ENCODE measurements at places on chromosomes 2 and 18.

DNA sequence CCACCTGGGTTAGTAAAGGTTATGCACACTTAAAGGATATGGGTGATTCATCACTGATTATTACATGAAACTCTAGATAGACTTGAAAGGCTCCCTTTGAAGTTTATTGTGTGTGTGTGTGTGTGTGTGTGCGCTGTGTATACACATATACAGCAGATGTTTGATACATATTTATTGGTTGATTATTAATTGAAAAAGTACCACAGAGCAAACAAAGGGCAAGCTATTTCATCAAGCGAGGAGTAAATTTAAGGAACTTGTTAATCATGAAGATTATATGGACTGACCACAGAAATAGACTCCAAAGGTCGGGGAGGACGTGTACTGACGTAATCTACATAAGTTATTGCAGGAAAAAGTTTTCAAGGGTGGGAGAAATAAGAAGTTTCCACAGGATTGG lies 617.4 kb upstream of the POU3F3 start:
- no peak for DNase-seq

GRCh38 chr2:229343661-229344060 lies 72.6 kb upstream of the PID1 start:
- no peak for DNase-seq

- no peak for DNase-seq
Measured at GRCh38 chr2:169077674-169078240, 8.4 kb downstream of the DHRS9 start.

DNA sequence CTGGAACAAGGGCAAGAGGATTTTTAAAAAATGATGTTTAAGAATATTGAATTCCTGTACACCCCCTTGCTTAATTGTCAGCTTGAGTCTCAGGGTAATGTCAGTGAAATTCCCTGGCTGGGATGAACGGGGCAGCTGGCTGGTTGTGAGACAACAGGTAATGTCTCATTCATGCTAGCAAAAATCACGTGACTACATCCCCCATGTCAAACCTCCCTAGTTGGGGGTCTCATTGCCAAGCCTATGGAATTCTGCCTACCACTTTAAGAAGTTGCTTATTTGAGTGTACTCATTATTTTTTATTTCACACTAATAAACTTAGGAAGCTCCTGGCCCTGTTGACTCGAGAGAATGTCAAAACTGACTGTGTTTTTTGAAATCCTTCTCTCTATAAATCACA lies 218.3 kb downstream of the ICOS start:
- DNase-seq, result no peak

GRCh38 chr2:239015218-239015900 lies 167.5 kb downstream of the TWIST2 start:
- DNase-seq, result no peak

DNA sequence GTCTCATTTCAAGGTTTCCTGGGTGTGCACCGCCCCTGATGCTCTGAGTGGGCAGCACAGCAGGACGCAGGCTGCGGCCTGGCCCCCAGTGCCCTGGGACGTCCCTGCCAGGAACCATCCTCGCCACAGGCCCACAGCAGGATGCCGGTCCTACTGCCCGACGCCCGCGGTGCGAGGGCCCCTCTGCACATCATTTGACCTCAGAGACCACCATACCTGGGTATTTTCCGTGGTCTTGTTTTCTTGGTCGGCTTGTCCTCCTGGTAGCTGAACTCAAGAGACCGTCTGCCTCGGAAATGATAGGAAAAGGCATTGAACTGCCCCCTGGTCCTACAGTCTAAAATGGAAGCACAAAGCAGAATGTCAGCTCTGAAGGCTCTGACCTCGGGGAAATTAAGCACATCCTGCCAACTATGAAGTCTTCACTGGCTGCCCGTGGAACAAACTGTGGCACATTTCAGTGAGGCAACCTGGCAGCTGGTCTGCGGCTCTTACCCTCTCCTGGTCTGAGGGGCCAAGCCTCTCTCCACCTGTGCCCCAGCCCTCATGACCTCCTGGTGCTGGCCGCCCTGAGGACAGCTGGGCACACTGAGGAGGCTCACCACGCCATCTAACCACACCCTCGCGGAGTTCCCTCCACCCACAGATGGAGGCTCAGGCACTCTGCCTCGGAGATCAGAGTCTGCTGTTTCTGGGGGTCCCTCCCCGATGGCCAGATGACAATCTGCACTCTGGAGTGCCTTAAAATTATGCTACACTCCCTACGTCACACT lies 105.0 kb downstream of the PXDN start:
- no peak for DNase-seq

DNA sequence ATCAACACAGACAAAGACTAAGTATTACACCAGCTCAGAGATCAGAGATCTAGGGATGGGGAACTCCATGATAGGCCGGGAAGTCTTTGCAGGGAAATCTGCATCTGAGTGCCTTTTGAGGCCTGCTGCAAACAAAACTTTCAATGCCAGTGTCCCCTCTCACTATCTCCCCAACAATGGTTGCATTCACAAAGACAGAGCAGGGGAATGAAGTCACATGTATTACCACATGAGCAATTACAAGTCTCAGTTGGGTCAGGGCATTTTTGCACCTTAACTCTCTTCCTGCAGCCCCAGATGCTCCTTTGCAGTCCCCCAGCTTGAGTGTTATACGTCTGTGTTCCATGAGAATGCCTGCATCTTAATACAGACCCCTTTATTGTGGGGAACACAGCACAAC lies 1.8 kb upstream of the RNF144A start:
- DNase-seq, result no peak

DNA sequence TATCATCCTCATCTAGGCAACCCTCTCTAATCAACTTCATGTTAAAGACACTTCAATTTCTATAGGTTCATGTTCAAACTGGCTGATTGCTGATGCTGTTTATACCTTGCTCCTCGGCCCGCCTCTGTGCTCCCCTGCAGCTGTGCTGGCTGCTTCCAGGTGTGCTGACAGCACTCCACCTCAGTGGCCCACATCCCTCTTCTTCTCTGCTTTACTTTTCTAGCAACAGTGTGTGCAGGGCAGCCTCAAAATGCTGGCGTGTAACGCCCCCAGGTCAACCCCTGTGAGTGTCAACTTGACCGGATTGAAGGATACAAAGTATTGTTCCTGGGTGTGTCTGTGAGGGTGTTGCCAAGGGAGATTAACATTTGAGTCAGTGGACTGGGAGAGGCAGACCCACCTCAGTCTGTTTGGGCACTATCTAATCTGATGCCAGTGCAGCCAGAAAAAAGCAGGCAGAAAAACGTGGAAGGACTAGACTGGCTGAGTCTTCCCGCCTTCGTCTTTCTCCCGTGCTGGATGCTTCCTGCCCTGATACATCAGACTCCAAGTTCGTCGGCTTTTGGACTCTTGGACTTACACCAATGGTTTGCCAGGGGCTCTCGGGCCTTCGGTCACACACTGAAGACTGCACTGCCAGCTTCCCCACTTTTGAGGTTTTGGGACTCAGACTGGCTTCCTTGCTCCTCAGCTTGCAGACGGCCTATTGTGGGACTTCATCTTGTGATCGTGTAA lies 94.7 kb downstream of the COL6A3 start:
- DNase-seq, result no peak

- no peak for DNase-seq
Measured at GRCh38 chr2:31296641-31297287, 62.8 kb downstream of the EHD3 start.

DNA sequence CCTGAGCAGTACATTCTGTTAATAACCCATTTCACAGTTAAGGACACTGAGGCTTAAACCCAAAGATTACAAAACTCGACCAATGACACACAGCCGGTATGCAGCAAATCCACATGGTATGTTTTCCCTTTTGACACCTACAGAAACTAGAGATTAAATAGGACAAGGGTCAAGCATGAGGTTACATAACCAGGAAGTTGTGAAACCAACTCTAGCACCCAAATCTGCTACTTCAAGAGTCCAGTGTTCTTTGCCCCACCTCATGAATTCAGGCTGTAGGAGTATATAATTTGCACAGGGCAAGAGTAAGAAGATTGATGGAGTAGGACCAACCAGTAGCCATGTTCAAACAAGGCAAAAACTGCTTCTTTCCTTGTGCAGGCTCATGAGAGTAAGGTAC lies 249.8 kb downstream of the BCL11A start:
- no peak for DNase-seq

- no peak for DNase-seq
Measured at GRCh38 chr2:222978850-222979249, 73.1 kb upstream of the KCNE4 start.

- no peak for DNase-seq
Measured at GRCh38 chr2:165162466-165162865, 41.4 kb downstream of the SCN3A start.

DNA sequence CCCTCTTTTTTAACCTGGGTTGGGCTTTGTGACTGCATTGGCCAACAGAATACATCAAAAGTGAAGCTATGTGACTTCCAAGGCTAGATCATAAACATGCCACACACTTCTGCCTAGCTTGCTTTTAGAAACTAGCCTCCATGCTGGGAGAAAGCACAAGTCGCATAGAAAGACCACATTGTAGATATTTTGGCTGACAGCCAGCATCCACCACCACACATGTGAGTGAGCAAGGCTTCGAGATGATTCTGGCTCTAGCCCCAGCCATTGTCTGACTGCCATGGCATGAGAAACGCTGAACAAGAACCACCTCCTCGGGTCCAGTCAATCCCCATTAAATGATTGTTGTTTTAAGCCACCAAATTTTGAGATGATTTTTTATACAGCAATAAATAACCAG lies 66.8 kb upstream of the STPG4 start:
- DNase-seq, result no peak

GRCh38 chr2:49972699-49973098 lies 818.4 kb upstream of the FSHR start:
- DNase-seq, result no peak

DNA sequence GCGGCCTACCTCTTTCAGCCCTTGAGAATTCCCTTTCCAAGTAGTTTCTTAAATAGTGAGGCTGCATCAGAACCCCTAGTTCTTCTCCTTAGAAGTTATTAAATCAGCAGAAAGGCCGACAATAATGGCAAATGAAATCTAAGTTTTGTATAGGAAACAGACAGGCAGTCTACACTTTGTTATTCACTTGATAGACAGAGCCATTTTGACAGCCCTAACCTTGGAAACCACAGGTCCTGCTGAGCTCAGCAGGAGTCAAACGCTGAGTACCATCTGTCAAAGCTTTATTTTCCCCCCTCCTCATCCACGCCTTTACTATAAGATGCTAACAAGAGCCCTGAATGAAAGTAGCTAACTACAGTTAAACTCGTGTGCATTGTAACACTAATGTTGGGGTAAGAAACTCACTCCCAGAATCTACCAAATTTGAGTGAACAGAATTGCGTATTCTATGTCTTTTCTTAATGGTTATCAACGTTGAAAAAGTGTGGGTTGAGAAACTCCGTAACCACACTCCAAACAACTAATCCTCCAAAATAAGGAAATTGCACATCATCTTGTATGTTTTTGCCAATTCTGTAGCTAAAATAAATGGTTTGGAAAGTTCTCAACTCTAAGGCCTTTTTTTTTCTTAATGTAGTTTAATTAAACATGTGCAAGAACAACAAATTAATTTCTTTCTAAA lies 90.6 kb upstream of the EFEMP1 start:
- DNase-seq, result no peak

GRCh38 chr2:225779829-225780228 lies 380.3 kb downstream of the NYAP2 start:
- no peak for DNase-seq

GRCh38 chr18:3526421-3527354 lies 76.7 kb downstream of the TGIF1 start:
- no peak for DNase-seq

DNA sequence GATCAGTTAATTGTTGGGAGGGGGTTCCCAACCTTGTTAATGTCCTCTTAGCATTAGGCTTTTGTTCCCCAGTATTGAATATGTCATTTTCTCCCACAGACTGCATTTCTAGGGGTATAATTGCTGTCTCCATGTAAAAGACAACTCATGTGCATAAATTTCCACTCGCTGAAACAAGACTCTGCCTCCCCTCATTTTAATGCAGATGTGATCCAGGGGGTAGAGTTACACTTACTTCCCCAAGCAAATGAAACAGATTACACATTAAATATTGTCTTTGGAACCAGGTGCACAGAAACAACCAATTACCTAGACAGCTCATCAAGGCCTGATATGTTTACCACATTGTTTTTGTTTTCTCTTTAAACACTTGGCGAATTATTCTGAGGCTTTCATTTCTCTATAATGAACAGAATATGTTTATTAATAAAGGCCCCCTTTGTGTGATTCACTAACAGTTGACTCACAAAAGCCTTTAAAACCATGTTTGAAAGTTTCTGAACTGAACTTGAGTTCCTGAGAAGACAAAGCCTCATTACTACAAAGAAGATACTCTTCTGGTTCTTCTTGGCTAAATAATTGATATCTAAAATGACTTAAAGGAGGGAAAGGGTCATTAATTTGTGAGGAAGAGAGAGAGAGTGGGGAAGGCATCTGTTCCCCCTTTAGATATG lies 15.0 kb upstream of the ACVR1 start:
- no peak for DNase-seq

DNA sequence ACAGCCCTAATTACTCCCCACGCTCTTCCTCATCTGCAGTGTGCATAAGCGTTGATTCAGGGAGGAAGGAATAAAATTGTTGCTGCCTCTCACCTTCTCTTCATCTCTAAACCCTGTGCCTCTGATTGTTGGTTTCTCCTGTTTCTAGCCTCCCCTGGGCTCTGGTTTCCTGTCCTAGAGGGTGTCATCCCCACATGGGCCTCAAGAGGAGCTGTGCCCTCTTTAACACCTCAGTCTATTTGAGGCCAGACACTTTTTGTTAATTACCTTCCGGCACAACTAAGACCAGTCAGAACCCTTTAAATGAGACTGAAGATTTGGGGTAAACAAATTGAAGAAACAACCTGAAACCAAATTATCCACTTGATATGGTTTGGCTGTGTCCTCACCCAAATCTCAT lies 9.7 kb downstream of the CTAGE1 start:
- peak; percentile 23 for DNase-seq

DNA sequence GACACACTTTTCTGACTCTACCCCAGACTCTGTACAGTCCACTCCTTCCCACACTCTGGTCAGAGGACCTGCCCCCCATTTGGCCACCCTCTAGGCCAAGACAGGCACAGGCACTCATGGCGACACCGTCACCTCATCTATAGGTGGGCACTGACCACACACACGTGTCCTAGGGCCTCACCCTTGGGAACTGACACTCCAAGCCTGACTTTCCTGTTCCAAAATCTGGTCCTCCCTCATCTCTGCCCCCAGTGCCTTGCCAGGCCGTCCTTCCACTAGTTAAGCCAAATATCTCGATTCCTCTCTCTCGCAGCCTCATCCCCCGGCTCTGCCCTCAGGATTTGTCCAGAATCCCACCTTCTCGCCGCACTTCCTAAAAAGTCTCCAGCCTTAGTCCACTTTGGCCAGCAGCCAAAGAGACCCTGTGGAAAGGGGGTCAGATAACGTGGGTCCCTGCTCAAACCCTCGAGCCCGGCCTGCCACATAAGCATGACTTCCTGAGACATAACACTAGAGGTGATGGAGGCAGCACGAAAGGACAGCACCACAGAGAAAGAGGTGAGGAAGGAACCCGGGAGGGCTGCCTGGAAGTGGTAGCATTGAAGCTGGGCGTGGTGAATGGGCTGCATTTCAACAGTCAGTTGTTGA lies 105.8 kb upstream of the OTOS start:
- DNase-seq, result no peak

- no peak for DNase-seq
Measured at GRCh38 chr2:57855212-57855611, 191.4 kb upstream of the VRK2 start.
